ENCODE measurements at places on chromosomes 3 and 15.

- no peak for DNase-seq
Measured at GRCh38 chr3:119149484-119149883, 3.5 kb downstream of the TEX55 start.

- DNase-seq = no peak
Measured at GRCh38 chr15:73858062-73858461, 15.3 kb upstream of the TBC1D21 start.

DNA sequence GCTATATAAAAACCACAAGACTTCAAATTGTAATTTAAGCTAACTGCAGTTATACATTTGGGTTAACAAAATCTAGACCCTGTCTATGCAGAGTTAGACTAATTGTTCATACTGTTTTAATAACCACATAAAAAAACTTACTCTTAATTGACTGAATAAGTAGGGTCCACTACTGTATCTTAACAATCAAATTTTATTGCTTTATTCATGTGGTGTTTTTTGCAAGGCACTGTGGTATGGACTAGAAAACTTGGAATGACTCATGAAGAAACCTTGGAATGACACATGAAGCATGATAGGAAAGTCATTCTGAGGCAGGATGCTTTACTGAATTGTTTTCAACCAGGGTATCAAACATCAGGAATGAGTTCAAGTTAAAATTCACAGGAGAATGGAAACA lies 2.3 kb downstream of the SERP1 start:
- peak; percentile 30 for DNase-seq

GRCh38 chr15:94411846-94412245 lies 180.5 kb downstream of the MCTP2 start:
- DNase-seq = no peak

- peak; percentile 59 for DNase-seq
Measured at GRCh38 chr3:117439812-117440211, 730.2 kb downstream of the TUSC7 start.

- DNase-seq = no peak
Measured at GRCh38 chr3:15298504-15298903, 33.9 kb downstream of the SH3BP5 start.
